ENCODE measurements at places on chromosomes 1 and 21.

DNA sequence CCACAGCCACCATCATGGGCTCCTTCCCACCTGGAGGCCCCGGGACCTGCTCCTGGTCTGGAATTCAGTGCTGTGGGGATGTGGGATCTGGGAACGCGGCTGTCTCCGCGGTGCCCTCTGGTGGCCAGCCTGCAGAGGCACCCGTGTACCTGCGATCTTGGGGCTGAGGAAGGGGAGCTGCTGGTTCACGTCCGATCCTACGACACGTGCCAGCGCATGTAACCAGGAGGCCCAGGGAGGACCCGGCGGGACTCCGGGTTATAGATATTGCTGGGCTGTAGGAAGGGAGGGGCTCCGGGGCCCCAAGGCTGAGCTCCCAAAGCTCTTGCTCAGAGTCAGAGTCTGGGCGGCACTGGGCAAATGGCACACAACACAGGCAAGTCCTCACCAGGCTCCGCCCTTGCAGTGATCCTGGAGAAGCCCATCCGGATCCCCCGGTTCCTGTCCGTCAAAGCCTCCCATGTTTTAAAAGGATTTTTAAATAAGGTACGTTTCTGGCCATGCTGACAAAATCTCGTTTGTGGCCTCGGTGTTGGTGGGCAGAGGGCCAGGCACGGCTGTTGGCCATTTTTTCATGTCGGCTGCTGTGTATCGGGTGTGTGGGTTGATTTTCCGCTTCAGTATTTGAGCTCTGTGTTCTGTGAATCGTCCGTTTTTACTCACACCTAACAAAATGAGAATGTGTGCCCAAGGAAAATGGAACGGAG is 20.1 kb downstream of the FAAP20 start:
- DNase-seq: peak; percentile 90

DNA sequence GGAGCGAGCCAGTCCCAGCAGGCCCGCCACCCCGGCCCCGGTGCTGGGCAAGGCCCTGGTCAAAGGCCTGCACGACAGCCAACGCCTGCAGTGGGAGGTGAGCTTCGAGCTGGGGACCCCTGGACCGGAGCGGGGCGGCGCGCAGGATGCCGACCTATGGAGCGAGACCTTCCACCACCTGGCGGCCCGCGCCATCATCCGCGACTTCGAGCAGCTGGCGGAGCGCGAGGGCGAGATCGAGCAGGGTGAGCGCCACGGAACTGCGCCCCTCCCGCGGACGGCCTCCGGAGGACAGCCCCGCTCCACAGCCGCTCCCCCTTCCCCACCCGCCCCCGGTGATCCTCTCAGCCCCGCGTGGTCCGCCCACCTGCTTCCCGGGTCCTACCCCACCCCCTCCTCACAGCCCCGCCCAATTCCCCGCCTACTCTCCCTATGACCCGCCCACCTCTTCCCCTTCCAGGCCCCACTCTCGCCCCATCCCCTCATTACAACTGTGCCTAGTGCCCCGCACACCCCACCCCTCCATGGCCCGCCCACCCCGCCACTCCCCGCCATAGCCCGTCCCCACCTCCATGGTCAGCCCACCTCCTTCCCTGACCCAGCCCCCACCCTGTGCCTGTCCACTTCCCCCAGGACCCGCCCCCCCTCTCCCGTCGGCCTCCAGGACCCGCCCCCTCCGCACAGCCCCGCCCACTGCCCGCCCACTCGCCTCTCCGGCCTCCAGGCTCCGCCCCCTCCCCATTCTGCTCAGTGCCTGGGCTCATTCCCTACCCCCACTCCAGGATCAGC is 52.7 kb downstream of the VWA5B1 start:
- peak; percentile 41 for DNase-seq

DNA sequence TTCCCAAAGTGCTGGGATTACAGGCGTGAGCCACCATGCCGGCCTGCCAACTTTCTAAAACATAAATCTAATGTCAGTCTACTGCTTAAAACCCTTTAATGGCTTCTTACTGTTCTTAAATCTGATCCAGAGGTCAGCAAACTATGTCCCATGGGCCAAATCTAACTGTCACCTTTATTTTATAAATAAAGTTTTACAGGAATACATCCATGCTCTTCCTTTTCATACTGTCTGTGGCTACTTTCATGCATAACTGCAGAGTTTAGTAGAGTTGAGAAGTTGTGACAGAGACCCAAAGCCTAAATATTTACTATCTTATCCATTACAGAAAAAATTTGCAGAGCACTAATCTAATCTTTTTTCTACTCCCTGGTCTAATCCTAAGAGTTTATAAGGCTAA is 3.8 kb downstream of the ERI3 start:
- DNase-seq: no peak

DNA sequence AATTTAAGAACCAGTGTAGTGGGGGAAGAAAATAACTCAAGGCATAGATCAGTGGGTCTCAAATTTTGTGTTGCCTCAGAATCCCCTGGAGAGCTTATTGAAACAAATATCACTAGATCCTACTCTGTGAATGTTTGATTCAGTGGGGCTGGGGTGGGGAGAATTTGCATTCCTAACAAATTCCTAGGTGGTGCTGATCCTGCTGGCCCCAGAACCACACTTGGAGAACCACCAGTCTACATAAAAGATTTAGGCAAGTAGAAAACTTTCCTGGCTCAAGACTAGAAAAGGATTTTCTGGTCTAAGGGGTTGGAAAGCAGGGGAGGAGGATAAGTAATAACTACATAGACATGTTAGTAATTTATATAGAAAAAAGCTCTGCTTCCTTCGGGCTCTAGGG is 34.1 kb upstream of the C1orf21 start:
- DNase-seq: no peak

DNA sequence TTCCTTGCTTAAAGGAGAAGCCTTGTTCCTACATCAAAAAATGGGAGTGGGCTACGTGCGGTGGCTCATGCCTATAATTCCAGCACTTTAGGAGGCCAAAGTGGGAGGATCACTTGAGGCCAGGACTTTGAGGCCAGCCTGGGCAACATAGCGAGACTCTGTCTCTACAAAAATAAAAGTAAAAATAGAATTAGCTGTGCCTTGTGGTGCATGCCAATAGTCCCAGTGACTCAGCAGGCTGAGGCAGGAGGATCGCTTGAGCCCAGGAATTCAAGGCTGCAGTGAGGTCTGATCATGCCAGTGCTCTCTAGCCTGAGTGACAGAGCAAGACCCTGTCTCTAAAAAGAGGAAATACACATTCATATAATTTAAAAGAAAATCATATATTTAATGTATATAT is 127.1 kb downstream of the C1orf21 start:
- DNase-seq: no peak

DNA sequence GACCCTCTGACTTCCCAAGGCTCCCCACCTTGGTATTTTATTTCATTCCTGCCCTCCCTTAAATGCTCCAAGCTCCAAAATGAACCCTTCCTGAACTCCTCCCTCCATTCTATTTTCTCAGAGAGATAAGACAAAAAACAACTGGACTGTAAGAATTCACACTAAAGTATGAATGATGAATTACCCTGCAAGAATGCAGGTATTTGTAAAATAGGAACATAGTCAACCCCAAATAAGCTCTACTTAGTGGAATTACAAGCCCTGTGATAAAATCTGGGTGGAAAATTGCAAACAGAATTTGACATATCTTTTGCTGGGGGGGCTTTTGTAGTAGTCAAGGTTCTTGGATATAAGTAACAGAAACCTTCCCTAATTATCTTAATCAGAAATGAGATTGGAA is 67.8 kb upstream of the GJA8 start:
- DNase-seq: no peak

- no peak for DNase-seq
Observed at GRCh38 chr1:160741612-160742348, 2.7 kb downstream of the SLAMF7 start.

DNA sequence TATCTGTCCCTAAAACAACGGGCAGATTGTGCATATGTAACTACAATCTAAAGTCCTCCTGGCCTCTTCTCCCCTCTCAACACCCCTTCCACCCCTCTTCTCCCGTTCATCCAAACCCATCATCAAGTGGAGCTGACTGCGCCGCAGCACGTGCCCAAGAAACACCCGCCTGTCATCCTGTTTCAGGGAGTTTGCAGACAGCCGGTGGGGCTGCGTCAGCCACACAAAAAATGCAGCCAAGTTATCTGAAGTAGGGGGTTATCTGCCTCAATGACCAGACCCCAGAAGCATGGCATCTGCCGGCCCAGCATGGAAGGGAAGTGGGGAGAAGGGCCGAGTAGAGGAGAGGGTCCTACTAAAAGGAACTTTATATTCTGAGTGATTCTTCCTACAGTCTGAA is 49.0 kb downstream of the GPR161 start:
- DNase-seq: no peak

DNA sequence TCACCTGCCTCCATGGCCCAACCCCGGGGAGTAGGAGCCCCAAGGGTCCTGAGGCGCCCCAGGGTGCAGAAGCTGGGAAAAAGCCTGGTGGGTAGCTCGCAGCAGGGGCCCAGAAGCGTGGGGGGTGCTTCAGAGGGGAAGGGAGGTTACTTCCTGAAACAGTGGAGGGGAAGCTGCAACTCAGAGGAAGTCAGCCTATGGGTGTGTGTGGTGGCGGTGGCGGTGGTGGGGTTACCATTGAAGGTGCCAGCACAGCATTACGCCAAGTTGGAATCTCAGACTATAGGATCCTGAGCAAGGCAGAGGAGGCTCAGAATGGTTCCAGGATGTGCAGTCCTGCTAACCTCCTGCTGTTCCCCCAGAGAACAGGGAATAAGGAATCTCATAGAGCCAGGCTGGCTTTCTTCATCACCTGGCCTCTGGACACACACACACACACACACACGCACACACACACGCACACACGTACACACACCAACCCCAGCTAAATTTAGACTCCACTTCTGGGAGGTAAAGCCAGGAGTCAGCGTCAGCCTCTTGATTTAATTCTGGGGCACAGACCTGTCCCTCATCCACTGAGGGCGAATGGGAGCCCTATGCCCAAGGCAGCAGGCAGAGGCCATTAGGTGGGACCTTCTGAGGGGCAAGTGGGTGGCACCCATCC is 1.3 kb downstream of the DENND4B start:
- DNase-seq: no peak

GRCh38 chr1:37094302-37094701 is 60.0 kb upstream of the GRIK3 start:
- no peak for DNase-seq

DNA sequence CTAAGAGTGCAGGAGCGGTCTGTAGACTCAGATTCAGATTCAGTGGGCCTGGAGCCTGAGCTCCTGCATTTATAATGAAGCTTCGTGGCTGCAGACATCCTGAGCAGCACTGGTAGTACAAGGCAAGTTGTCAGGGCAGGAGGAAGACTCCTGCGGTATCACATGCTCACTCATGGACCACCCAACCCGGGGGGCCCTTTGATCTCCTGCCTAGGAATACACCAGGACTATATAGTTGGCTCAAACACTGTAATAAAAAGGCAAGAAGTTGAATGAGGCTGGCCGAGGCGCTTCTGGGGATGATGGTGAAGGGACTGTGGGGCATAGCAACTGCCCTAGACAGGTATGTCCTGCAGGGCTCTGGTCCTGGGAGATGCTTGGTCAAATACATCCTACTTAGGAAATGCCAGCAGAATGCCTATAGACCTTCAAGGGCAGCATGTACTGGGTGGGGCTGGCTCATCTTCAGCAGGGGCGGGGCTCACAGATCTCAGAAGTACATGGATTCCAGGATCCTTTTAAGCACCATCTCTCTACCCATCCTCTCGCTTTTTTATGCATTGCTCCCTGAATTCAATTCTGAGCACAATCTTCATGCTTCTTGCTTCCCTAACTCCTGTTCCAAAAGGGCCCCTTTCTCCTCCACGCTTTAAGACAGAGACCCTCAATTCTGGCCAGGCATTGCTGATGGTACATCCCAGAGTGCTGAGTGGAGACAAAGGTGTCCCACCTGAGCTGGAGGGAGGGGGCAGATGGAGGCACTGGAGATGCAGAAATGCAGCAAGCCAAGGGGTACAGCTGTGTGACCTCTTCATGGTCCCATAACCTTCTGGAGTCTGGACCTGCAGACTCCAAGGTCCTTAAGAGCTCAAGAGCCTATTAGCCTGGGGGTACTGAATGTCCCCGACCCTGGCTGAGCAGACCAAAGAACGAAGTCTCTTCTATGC is 2.1 kb upstream of the RAP1GAP start:
- no peak for DNase-seq

GRCh38 chr1:61053712-61054600 is 28.4 kb upstream of the NFIA start:
- DNase-seq: no peak

GRCh38 chr1:216461466-216461865 is 38.2 kb upstream of the USH2A start:
- DNase-seq: no peak

Measured in HEK293T (cell line).